Activated CD4-positive, alpha-beta T cell treated with anti-CD3 and anti-CD28 coated beads for 4 hours (primary cell): ENCODE measurements at places on chromosomes 2 and 18.

DNA sequence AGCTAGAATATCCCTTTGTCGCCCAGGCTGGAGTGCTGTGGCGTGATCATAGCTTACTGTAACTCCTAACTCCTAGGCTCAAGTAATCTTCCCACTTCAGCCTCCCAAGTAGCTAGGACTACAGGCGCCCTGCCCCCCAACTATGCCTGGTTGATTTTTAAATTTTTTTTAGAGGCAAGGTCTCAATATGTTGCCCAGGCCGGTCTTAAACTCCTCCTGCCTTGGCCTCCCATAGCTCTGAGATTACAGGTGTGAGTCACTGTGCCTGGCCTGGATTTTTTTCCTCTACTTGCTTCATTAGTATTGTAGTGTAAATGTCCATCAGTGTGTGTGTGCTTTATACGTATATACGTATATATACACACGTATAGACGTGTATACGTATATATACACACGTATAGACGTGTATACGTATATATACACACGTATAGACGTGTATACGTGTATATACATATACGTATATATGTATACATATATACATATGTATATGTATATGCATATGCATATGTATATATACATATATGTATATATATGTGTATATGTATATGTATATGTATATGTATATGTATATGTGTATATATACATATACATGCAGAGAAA, 124.4 kb downstream of the DIS3L2 start:
- no peak for DNase-seq

DNA sequence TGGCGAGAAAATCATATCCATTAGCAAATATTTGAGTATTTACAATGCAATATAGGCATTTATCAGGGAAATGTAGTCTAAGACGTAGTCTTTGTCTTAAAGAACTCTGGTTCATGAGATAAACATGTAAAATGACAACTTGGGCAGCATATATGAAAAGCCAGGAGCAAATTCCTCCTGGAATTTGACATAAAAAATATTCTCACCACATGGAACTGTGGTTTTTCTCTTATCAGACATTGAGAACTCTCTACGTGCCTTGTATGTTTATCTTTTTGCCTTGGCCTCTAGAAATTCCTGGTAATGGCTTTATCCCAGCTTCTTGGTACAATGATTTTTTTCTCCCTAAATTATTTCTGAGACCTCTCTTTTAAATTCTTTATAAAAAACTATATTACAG, 2.8 kb downstream of the MAPK4 start:
- no peak for DNase-seq

GRCh38 chr2:169507698-169508097, 1.8 kb upstream of the KLHL41 start:
- no peak for DNase-seq

DNA sequence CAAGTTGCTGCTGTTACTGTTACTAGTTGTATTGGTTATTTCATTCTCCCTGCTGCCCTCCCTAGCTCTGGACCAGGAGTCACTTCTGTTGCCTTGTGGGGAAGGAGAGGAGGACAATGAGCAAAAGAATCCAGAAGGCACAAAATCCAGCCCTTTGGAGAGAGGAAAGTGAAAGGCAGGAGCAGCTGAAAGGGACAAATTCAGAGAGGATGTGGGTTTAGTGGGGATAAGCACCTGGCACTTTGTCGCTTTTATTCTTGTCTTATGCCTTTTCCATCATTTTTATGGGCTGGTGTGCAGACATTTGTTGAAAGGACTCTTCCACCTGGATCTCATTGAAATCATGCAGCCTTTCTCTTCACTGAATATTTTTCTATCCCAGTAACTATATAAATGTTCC, 24.3 kb upstream of the LTBP1 start:
- DNase-seq: no peak

DNA sequence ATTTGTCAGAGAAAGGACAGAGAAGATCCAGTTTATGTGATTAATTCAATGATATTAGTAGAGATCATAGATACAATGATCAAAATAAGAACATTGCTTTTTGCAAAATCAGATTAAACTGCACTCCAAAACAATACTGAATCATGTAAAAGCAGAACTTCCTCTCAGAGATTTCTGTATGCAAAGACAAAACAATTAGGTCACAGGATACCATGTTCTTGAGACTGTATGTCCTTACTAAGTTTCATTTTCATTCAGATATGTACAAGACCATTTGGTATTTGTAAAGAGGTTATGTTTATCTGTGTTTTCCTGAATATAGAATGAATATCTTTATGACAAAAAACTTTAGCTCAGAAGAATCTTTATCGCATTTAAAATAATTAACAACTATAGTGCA, 161.8 kb downstream of the DLGAP1 start:
- no peak for DNase-seq

DNA sequence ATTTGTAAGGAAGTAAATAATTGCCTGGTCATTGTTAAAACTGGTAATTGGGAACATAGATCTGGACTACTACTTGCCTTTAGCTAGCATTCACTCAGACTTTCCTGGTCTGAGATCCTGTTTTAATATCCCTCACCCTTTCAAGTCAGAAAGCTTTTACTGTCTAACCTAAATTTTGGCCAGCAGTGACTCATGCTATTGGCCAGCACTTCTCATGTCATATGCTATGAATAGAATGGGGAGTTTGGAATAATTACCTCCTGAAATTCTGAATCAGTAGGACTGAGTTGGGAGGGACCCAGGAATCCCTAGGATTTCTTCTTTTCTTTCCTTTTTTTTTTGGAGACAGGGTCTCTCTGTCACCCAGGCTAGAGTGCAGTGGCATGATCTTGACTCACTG, 19.3 kb downstream of the STK36 start:
- DNase-seq: no peak

DNA sequence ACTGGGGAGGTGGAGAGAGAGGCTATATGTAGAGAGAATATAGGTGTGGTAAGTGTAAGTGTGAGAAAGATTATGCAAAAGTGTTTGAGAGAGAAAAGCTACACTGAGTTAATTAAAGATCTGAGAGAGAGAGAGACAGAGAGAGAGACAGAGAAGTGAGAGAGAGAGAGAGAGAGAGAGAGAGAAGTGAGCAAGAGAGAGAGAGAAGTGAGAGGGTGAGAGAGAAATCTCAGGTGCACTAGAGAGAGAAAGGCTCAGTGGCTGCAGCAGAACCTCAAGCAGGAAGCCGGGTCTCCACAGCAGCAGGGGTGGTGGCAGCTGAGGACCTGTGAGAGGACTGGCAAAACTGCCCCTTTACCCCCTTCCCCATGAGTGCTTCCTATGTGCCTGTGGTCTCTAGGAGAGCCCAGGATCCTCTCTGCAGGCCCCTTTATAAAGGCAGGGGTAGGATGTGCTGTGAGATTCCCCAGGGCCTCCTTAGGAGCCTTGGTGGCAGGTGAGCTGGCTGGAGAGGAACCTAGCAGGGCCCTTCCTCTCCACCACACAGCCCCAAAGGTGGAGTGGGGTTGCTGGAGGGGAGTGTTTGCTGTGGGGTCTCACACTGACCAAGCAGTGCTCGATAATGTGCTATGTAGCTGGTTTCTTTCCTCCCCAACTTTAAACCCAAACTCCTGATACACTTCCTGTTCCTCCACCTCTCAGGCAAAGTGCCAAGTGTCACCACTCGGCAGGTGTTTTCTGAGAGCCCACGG, 52.6 kb downstream of the SLC4A5 start:
- peak; percentile 30 for DNase-seq

GRCh38 chr2:212957624-212958023, 193.8 kb downstream of the IKZF2 start:
- DNase-seq: no peak

DNA sequence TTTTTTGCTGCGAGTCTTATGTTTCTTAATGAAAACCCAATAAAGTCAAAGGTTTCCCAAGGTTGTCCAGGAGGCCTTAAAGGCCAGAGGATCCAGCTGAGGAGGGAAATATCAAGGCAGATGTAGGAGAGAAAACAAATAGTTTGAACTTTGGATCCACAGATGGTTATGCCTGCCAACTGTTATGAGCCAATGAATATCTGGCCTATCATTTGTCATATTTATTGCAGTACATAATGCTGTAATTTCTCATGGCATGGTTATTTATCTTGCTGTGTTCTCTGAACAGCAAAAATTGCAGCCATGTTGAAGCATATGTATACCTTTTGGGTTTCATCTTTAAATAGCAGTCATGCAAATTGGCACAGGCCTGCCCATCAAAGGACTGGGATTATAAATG, 38.2 kb upstream of the CAVIN2 start:
- no peak for DNase-seq

DNA sequence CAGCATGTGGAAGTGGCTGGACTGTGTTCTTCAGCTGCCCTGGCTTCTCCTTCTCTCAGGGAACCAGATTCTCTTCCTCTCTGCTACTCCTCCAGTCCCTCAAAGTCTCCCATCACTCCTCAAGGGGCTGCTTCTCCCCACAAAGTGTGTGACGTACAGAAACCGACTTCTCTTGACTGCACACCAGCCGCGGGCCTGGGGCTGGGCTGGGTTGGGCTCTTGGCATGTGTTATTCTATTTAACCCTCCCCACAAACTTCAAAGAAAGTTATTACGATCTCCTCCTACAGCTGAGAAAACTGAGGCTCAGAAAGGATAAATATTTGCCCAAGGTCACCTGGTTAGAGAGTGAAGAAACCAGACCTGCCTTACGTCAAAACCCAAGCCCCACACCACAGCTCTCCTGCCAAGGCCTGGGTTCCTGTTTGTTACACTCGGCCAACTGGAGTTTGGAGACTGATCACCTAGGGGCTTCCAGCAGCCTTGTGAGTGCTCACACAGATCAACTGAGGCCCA, 269.0 kb downstream of the TFCP2L1 start:
- no peak for DNase-seq

GRCh38 chr2:101967826-101968513, 23.8 kb upstream of the IL1R2 start:
- no peak for DNase-seq

GRCh38 chr18:28682912-28683311, 506.0 kb upstream of the CDH2 start:
- no peak for DNase-seq

- no peak for DNase-seq
Observed at GRCh38 chr18:39839782-39840181, 2115.3 kb upstream of the PIK3C3 start.

GRCh38 chr2:53970724-53971602, at the start of gene PSME4:
TSS of gene PSME4 (minus strand) at chr2:53970993. CDS start at chr2:53970784, 209 bp downstream.
- peak; percentile 95 for DNase-seq

- DNase-seq: peak; percentile 20
Observed at GRCh38 chr2:12856934-12857601, 140.3 kb downstream of the TRIB2 start.

- DNase-seq: no peak
Observed at GRCh38 chr2:26672112-26672817, 20.3 kb upstream of the KCNK3 start.

- DNase-seq: no peak
Observed at GRCh38 chr2:202251494-202251893, 13.1 kb upstream of the SUMO1 start.

DNA sequence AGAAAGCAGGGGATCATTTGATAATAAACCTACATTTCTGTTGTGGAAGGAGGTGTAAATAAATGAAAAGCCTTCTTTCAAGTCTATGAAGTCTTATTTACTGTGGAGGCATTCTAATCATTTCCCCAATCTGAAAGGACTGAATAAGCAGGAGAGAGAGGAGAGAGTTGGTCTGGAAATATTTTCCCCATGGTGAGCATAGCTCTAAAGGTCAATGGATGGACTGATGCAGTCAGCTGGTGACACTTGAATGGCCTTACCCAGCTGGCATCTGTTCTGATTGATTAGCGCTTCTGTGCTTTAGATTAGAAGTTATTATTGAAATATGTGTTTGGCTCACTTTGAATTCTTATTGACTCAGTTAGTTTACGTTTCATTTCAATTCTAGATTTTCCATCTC, 122.7 kb downstream of the PARD3B start:
- no peak for DNase-seq

GRCh38 chr2:164014068-164014731, 278.4 kb upstream of the FIGN start:
- DNase-seq: no peak

DNA sequence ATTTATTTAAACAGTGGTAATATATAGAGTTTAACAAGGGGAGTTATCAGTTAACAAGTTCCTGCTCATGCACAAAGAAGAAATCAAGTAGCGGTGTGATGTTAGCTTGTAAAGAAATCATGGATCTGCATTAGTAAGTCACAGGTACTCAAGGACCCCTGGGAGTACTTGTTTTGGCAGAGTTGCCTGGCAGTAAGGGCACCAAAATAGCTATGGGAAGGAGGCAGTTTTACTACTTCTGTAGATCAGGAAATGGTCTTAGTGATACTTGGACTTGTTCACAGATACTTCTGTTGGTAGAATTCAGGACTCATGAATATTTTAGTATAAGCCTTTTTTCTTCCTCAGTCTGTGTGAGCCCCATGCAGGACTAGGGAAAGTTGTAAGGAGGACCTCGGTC, 107.3 kb upstream of the IL1R2 start:
- DNase-seq: no peak
